ENCODE measurements at places on chromosomes 12 and 14.

GRCh38 chr14:96960598-96961116 is 163.5 kb downstream of the VRK1 start:
- no peak for DNase-seq

DNA sequence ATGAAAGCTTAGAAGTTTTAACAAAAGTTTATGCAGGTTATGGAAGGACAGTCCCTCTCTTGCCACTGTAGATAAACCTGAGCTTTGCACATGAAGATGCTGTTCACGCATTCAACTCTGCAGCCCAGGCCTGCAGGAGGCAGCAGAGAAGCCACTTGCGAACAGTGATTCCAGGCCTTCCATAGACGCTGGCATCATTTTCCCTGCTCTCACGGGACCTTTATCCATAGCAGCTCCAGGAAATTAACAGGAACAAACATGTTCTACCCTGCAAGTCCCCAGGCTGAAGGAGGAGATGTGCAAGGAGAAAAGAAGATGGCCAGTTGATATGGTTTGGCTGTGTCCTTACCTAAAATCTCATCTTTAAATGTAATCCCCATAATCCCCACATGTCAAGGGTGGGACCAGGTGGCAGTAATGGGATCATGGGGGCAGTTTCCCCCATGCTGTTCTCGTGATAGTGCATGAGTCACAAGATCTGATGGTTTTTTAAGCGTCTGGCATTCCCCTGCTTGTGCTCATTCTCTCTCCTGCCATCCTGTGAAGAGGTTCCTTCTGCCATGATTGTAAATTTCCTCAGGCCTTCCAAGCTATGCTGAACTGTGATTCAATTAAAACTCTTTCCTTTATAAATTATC is 2.0 kb downstream of the ERP27 start:
- no peak for DNase-seq

DNA sequence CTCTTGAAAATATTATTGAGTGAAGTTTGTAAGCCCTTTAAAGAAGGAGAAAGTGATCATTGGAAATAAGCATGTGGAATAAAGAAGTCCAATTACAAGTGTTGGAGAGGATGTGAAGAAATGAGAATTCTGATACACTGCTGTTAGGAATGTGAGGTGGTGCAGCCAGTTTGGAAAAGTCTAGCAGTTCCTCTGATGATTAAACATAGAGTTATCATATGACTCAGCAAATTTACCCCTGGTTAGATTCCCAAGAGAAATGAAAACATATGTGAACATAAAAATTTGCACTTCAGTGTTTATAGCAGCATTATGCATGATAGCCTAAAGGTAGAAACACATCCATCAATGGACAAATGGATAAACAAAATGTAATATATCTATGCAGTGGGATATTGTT is 319.9 kb downstream of the AEBP2 start:
- no peak for DNase-seq

DNA sequence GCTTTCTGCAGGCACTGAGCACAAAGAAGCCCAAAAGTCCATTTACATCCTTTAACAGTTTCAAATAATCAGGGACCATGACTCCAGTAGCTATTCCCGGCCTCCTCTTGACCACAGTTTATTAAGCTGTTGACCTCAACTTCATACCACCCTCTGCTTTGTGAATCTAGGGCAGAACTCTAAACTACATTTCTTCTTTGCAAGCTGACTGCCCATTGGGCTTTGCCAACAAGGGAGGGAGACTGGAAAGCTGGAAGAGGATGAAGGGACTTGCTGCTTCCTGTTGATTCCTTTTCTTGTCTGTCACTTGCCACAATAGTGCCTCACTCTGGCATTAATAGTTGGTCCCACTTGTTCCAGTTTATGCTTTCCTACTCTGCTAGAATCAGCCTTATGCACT is 2.7 kb downstream of the CGRRF1 start:
- DNase-seq = no peak

GRCh38 chr14:56808110-56808382 is 2.2 kb downstream of the OTX2 start:
- DNase-seq = no peak

DNA sequence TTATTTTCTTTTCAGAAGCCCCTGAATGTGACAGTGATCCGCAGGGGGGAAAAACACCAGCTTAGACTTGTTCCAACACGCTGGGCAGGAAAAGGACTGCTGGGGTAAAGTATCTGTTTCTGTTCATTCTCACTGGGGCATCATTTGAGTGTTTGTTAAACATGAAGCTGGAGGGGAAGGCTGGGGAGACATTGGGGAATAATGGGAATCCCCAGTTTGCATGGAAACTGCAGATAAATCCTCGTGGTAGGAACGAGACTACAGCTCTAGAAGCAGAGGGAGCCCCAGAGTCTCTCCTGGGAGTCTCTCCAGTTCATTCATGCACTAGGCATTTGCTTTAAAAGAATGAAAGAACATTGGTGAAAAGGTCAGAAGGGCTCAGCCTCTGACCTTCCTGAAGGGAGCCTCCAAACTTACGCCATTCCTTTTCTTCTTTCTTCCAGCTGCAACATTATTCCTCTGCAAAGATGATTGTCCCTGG is 2.5 kb upstream of the CFAP251 start:
- DNase-seq = no peak

- DNase-seq = no peak
Observed at GRCh38 chr14:53380052-53380866, 227.1 kb upstream of the DDHD1 start.

DNA sequence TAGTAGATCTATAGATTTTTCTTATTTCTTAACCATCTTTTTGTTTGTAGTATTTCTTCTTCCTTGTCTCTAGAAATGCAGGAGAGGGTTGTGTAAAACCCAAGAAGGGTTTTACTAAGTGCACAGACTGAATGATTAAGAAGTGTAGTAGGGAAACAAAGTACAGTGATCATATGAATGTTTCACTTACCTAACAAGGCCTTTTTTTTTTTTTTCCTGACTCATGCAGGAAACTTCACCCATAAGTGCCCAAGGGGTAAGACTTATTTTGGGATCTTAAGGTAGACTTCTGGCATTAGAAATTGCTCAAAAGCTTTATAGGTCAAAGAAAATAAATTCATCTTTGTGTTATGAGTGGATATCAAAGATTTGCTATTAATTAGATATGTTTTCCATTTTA is 10.2 kb downstream of the SCN8A start:
- no peak for DNase-seq

DNA sequence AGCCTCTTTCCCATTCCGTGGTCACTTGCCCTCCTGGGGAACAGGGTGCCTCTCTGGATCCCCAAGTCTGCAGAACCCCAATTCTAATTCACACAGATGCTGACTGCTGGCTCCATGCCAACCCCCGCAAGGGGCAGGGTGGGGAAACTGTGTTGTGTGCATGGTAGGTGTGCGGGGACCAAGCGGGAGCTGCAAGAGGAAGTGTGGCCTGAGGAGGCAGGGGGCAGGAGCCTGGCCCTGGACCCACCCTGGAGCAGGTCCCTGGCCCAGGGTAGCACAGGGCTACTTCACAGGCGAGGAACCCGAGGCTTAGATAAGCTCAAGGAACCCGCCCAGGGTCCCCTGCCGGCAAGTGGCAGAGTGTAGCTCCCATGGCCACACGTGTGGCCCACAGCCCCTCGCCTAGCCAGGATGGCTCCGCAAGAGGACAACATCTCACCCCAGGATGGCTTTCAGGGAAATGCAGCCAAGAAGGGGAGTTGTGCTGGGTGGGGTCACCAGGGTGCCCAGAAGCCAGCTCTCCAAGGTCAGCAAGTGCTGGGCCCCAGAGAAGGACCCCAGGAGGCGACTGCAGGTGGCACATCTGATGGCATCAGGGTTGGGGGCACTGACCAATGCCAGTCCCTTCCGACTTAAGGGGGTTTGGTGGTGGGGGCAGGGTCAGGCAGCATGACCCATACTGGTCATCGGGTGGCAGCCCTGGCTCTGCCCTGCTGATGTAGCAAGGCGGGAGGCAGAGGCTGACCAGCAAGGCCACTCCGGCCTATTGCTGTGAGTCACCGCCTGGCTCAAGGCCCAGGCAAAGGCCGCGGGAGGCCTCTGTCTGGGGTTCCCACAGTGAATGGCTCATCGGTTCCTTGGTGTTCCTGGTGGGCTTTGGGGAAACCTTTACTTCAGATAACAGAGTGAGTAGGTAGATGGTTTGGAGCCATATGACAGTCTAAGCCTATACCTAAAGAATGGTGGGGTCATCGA is 37.3 kb upstream of the EML1 start:
- DNase-seq = no peak

GRCh38 chr12:116122628-116123027 is 154.9 kb downstream of the MED13L start:
- DNase-seq = no peak

- no peak for DNase-seq
Observed at GRCh38 chr14:48849741-48850322, 736.3 kb downstream of the RPS29 start.

All from stimulated activated CD4-positive, alpha-beta T cell treated with anti-CD3 and anti-CD28 coated beads, Interleukin-4, amount 100 ng/mL, for 24 hours (primary cell).